ENCODE measurements at places on chromosomes 16 and 17. TPM values are rescaled to one million over a fixed set of nuclear protein-coding genes. Genes with fewer than 3 reads are reported as not detected.

- H3K36me3 ChIP-seq: no peaks in the 10 kb centered on the region
- peak; percentile 64 for DNase-seq
- H3K4me1 ChIP-seq: no peaks in the 10 kb centered on the region
- peak overlapping the region; percentile 57 for H3K27ac ChIP-seq
Observed at GRCh38 chr17:80187515-80187941, 17.7 kb downstream of the CARD14 start.

GRCh38 chr17:9529033-9529700 lies 46.5 kb downstream of the STX8 start:
- H3K36me3 ChIP-seq: no peaks in the 10 kb centered on the region
- H3K27ac ChIP-seq: no peak overlapping the region
- DNase-seq: no peak
- H3K4me3 ChIP-seq: no peak overlapping the region
- no peaks in the 10 kb centered on the region for H3K27me3 ChIP-seq

GRCh38 chr16:535446-536405 lies 8.2 kb downstream of the CAPN15 start:
- DNase-seq: no peak
- no peak overlapping the region for H3K4me3 ChIP-seq
- no peaks in the 10 kb centered on the region for H3K27me3 ChIP-seq
- no peaks in the 10 kb centered on the region for H3K4me1 ChIP-seq
- no peak overlapping the region for H3K27ac ChIP-seq
- no peaks in the 10 kb centered on the region for H3K36me3 ChIP-seq

- no peaks in the 10 kb centered on the region for H3K27me3 ChIP-seq
- H3K36me3 ChIP-seq: peaks cover 12% of the 10 kb centered on the region
- H3K4me1 ChIP-seq: peaks cover 10% of the 10 kb centered on the region
- peak overlapping the region; percentile 14 for H3K27ac ChIP-seq
- no peak overlapping the region for H3K4me3 ChIP-seq
- DNase-seq: no peak
Observed at GRCh38 chr17:32483451-32484019, 3.3 kb upstream of the CDK5R1 start.

GRCh38 chr16:67091906-67092566 lies 17.7 kb upstream of the PHAF1 start:
- H3K4me3 ChIP-seq: no peak overlapping the region
- no peaks in the 10 kb centered on the region for H3K36me3 ChIP-seq
- H3K4me1 ChIP-seq: no peaks in the 10 kb centered on the region
- DNase-seq: no peak

DNA sequence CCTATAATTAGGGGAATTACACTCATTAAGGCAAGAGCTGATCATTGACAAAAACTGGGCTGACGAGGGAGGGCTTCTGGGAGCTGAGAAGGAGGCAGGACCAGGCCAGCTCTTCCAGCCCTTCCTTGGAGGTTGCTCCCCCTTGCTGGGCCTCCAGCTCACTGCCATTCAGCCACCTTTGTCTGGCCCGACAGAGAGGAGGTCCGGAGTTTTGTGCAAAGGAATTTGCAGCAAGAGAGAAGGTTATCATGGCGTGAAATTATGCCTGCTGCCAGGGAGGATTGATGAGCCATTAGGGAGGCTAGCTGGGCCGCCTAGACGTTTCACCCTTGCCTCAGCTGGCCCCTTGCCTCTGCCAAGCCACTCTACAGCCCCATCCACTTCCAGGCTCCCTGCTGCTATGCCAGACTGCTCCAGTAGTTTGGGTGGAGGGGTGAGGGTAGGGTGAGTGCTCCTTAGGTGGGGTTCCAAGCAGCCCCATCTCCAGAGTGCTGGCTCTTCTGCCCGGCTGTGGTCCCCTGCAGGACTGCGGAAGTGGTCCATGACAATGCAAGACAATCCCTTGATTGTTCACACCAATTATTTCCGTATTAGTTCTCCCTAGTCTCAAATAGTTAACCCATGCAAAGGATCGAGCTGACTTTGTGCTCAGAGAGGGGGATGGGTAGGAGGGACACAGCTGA lies 17.1 kb upstream of the PHF12 start:
- H3K27me3 ChIP-seq: peaks cover 13% of the 10 kb centered on the region
- H3K36me3 ChIP-seq: no peaks in the 10 kb centered on the region
- no peak overlapping the region for H3K4me3 ChIP-seq
- no peak for DNase-seq

- H3K4me1 ChIP-seq: no peaks in the 10 kb centered on the region
- no peak for DNase-seq
- no peak overlapping the region for H3K4me3 ChIP-seq
- H3K36me3 ChIP-seq: peaks cover 15% of the 10 kb centered on the region
- H3K27ac ChIP-seq: no peak overlapping the region
- H3K27me3 ChIP-seq: no peaks in the 10 kb centered on the region
Observed at GRCh38 chr17:59676716-59677115, 30.5 kb downstream of the PTRH2 start.

- DNase-seq: no peak
- no peaks in the 10 kb centered on the region for H3K4me1 ChIP-seq
- no peaks in the 10 kb centered on the region for H3K36me3 ChIP-seq
- peak within 1 kb of the TSS; percentile 36 for H3K27ac ChIP-seq
- H3K4me3 ChIP-seq: peak within 1 kb of the TSS; percentile 45
Observed at GRCh38 chr17:43846963-43847371, at the start of gene CD300LG. TSS of gene CD300LG (plus strand) at chr17:43847176. CDS start at chr17:43847217, 41 bp downstream.

GRCh38 chr17:73323409-73324159 lies 11.8 kb upstream of the CDC42EP4 start:
- peak overlapping the region; percentile 92 for H3K27ac ChIP-seq
- DNase-seq: no peak
- H3K27me3 ChIP-seq: no peaks in the 10 kb centered on the region

The FN3K gene
- total RNA-seq: 7.2 TPM

DNA sequence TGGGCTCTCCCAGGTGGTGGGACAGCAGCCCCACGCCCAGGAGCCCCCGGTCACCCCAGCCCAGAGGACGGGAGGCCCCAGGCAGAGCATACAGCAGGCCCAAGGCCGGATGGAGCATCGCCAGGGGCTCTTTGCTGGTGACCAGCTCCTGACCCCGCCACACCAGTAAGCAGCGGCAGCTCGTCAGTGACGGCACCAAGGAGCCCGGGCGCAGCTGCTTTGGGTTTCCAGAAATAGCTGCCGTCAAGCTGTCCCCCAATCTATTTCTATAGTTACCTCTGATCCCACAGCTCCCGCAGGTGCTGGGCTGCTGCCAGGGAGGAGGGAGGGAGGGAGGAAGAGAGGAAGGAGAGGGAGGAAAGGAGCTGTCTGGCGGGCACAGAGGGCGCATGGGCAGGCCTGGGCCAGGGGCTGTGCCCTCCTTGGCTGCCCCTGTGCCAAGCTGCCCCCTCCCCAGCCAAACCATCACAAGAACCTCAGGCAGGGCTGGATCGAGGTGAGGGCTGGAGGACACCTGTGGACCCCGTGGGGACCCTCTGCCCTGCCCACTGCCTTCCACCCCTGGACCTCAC lies 10.8 kb upstream of the RASD1 start:
- peaks cover 7% of the 10 kb centered on the region for H3K4me1 ChIP-seq
- no peak overlapping the region for H3K4me3 ChIP-seq
- H3K27me3 ChIP-seq: no peaks in the 10 kb centered on the region
- H3K36me3 ChIP-seq: no peaks in the 10 kb centered on the region

GRCh38 chr17:2551493-2551892 lies 39.8 kb upstream of the METTL16 start:
- H3K4me1 ChIP-seq: no peaks in the 10 kb centered on the region
- DNase-seq: no peak
- H3K27ac ChIP-seq: no peak overlapping the region
- H3K4me3 ChIP-seq: no peak overlapping the region

DNA sequence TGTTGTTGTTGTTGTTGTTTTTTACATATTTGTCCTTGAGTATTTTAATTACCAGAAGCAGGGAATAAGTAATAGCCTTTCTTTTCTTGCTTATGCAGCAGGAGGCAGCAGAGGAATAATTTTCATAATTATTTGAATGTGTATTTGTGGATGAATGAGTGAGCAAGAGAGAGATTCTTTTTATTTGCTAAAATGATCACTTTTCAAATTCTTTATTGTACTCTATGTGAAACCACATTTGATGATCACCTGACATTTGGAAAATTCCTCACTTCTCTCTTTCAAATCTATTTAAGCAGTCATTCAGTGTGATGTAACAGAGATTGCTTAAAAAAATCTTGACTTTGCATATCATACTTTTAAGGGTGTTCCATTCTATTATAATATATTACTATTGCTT lies 223.6 kb downstream of the BCAS3 start:
- no peaks in the 10 kb centered on the region for H3K27me3 ChIP-seq
- H3K36me3 ChIP-seq: no peaks in the 10 kb centered on the region
- no peak for DNase-seq

The PRR11 gene
- 25.1 TPM for total RNA-seq

- no peaks in the 10 kb centered on the region for H3K27me3 ChIP-seq
- peak overlapping the region; percentile 32 for H3K27ac ChIP-seq
- H3K4me3 ChIP-seq: no peak overlapping the region
- peaks cover 43% of the 10 kb centered on the region for H3K4me1 ChIP-seq
Observed at GRCh38 chr16:24736758-24737157, 7.3 kb downstream of the TNRC6A start.

The CACNA1H gene
- 2.5 TPM for total RNA-seq

DNA sequence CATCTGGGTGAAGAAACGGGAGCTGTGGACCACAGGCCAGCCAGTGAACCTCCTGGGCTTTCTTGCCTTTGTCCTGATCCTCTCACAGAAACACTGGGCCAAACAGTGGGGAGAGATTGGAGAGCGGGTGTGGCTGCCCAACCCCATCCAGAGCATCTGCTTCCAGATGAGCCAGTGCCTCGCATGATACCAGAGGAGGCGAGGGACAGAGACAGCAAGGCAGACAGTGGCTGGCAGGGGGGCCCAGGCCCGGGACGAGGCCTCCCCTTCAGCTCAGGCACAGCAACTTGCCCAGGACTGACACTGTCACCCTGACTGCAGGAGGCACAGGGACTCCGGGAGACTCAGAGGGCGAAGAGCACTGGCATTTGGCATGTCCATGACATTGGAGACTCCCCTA lies 12.0 kb downstream of the ARHGEF15 start:
- no peak overlapping the region for H3K27ac ChIP-seq
- no peak overlapping the region for H3K4me3 ChIP-seq
- H3K4me1 ChIP-seq: no peaks in the 10 kb centered on the region
- H3K36me3 ChIP-seq: no peaks in the 10 kb centered on the region
- DNase-seq: no peak

The RAP1GAP2 gene
- 23.4 TPM for total RNA-seq

- H3K4me1 ChIP-seq: no peaks in the 10 kb centered on the region
- no peak for DNase-seq
- H3K36me3 ChIP-seq: no peaks in the 10 kb centered on the region
- no peak overlapping the region for H3K4me3 ChIP-seq
- H3K27ac ChIP-seq: no peak overlapping the region
- no peaks in the 10 kb centered on the region for H3K27me3 ChIP-seq
Observed at GRCh38 chr17:64596439-64596838, 65.7 kb downstream of the SMURF2 start.

DNA sequence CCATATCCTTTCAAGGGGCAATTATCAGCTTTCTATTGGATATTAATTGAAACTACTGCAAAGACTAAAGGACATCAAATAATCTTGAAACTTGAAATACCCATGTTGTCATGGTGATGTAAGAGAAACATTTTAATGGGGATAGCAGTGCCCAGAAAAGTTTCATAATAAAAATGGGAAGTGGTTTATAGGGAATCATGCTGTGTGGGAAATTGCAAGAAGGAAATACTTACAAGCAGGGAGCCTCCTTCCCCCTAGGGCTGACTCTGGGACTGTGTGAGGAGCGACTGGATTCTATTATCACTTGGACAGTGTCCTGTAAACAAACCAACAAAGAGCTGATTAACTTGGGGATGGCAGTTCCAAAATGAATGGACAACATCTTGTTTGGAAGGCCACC lies 1393.1 kb upstream of the GOT2 start:
- DNase-seq: no peak
- no peak overlapping the region for H3K4me3 ChIP-seq
- no peaks in the 10 kb centered on the region for H3K4me1 ChIP-seq
- H3K27me3 ChIP-seq: no peaks in the 10 kb centered on the region
- H3K27ac ChIP-seq: no peak overlapping the region
- no peaks in the 10 kb centered on the region for H3K36me3 ChIP-seq

- H3K4me1 ChIP-seq: no peaks in the 10 kb centered on the region
- no peak overlapping the region for H3K27ac ChIP-seq
- H3K4me3 ChIP-seq: no peak overlapping the region
- no peaks in the 10 kb centered on the region for H3K27me3 ChIP-seq
- no peak for DNase-seq
Observed at GRCh38 chr16:23692190-23692837, 13.6 kb downstream of the PLK1 start.

DNA sequence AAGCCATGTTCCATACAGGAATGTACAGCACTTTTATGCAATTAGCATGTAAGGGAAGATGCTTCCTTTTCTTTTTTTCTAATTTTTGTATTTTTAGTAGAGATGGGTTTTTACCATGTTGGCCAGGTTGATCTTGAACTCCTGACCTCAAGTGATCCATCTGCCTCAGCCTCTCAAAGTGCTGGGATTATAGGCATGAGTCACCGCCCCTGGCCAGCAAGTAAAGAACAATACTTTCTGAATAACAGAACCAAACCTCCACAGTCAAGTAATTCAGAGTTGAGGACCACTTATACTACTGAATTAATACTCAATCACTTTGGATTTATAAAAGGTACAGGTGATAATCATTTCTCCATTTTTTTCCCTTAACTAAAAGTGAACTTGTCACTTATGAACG lies 13.0 kb downstream of the C16orf87 start:
- no peaks in the 10 kb centered on the region for H3K4me1 ChIP-seq
- H3K27me3 ChIP-seq: no peaks in the 10 kb centered on the region
- no peak for DNase-seq
- H3K4me3 ChIP-seq: no peak overlapping the region
- no peak overlapping the region for H3K27ac ChIP-seq

The SLFN12L gene
- total RNA-seq: 2.9 TPM

The SPN gene
- 1.4 TPM for total RNA-seq

GRCh38 chr16:89801800-89802199 lies 14.6 kb downstream of the FANCA start:
- no peak overlapping the region for H3K27ac ChIP-seq
- H3K4me3 ChIP-seq: no peak overlapping the region
- DNase-seq: no peak
- H3K27me3 ChIP-seq: no peaks in the 10 kb centered on the region

GRCh38 chr16:8848939-8849391 lies 19.8 kb downstream of the CARHSP1 start:
- H3K4me1 ChIP-seq: no peaks in the 10 kb centered on the region
- H3K36me3 ChIP-seq: no peaks in the 10 kb centered on the region
- DNase-seq: no peak
- no peak overlapping the region for H3K27ac ChIP-seq

DNA sequence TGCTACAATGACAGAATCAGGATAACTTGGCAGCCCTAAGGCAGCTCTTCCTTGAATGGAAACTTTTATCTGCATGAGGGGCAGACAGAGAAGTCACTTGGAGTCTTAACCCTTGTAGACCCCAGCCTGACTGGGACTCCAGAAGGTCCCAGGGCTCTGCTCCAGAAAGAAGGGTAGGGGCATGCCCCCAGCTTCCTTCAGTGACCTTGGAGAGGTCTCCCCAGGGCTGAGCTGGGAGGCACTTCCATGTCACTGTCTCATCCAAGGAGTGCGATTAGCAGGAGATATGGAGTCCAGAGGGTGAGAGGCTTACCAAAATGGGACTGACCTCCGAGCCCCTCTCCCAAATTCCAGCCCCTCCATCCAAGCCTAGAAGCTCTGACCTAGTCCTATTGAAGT lies 3.4 kb upstream of the NLRC5 start:
- peaks cover 5% of the 10 kb centered on the region for H3K4me1 ChIP-seq
- DNase-seq: no peak
- H3K27me3 ChIP-seq: no peaks in the 10 kb centered on the region
- no peak overlapping the region for H3K4me3 ChIP-seq
- peak overlapping the region; percentile 36 for H3K27ac ChIP-seq
